ENCODE measurements at places on chromosomes 1 and 21.

- DNase-seq: peak; percentile 42
Observed at GRCh38 chr1:62180639-62181038, 14.0 kb upstream of the L1TD1 start.

DNA sequence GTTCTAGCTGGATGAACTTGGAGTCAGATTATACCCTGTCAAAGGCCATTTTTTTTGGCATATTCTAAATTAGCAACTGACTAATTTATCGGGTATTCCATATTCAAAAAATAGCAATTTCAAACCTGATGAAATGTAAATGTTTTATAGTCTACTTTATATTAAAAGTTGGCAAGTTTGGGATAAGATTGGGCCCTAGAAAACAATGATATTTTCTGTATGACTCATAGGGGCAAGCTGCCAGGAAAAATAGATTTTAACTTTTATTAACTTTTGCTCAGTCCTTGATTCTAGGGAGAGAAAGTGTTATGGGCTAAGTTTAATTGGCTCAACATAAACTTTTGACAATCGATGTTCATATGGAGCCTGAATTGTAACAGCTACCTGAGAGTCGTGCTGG lies 576.9 kb upstream of the B3GALT2 start:
- DNase-seq: peak; percentile 61

- no peak for DNase-seq
Observed at GRCh38 chr21:45595574-45596295, 47.8 kb upstream of the PCBP3 start.

GRCh38 chr1:68347415-68347814 lies 102.3 kb downstream of the RPE65 start:
- no peak for DNase-seq

GRCh38 chr1:229102741-229103391 lies 168.0 kb upstream of the RAB4A start:
- DNase-seq: no peak

DNA sequence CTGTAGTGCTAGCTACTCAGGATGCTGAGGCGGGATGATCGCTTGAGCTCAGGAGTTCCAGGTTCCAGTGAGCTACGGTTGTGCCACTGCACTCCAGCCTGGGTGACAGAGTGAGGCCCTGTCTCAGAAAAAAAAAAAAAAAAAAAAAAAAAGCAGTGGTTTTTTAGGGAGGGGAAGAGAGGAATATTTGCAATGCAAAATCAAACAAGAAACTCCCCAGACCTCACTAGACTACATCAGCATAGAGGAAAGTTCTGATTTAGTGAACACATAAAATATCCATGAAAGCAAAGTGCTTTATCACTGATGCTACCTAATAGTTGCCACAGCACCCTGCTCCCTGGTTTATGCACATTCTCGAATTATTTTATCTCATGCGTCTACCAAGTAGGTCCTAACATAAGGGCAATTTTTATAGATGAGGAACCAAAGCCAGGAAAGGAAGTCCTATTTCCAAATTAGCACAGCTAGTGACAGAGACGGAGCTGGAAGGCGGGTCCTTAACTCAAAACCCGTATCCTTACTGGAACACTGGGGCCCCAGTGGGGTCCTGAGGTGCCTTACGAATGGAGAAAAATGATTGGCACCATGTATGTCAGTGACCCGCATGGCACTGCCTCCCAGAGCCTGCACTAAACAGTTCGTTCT lies 50.7 kb upstream of the GPR157 start:
- DNase-seq: no peak

DNA sequence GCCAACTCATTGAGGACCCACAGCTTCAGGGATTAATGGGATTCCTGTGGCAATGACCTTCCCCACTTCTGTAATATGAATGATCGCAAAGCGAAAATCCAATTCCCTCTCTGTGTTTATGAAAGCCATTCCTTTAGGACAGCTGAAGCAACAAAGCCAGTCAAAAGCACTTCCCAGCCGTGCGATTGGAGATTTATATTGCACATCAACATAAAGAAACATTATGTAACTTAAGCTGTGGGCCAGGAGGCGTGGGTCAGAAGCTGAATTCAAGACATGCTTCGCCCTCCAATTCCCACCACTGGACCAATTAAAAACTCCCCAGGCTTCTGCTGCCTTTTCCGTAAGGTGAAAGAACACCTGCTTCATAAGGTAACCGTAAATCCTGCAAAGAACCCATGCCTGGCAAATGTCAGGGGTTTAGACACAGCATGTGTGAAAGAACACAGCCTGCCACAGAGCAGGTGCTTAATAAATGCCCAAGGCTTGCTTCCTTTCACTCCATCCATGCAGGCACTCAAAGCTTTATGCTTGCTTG lies 138.9 kb upstream of the SOD1 start:
- no peak for DNase-seq

GRCh38 chr1:21241771-21242581 lies 48.3 kb downstream of the ECE1 start:
- DNase-seq: no peak

DNA sequence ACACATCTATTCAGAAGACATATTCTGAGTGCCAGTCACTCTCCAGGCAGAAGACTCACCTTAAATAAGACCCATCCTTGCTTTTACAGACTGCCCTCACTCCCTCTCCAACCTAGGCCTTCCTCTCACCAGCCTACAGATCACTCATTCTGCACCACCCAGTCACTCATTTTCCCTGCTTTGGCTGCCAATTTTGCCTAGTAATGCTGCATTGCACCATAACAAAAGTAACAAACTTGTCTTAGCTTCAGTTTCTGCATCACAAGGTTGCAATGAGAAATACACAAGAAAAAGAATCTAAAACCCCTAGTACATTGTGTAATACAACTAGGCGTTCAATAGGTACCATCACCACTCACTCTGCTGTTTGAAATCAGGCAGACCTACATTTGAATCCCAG lies 292.4 kb downstream of the PLPP3 start:
- DNase-seq: peak; percentile 14

DNA sequence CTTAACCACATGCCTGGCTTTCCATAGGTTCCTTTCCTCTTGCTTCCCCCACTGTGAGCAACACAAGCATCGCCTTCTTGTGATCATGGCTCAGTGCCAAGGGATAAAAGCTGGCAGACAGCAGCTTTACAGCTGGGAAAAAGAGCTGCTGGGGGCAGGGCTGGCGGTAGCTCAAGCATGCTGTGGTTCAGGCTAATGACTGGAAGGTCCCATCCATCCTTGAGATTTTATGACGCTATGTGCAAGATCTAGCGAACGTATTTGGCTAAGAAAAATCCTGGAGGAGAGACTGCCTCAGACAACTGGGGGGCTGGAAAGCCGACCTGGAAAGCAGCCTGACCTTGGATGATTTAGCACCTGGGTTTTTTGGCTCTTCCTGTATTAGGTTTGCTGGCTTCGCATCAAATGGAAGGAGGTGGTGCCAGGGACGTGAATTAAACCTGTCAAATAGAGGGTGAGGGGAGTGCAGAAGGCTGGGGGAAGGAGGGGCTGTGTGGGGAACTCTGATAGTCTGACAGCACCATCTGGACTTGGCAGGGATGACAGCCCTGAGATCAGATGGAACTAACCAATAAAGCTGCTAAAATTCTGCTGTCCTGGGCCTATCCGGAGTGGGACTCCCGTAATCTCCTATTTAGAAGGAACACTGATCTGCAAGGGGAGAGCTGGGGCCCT lies 34.8 kb downstream of the ZMYND12 start:
- DNase-seq: peak; percentile 55
